Activated CD4-positive, alpha-beta memory T cell treated with anti-CD3 and anti-CD28 coated beads for 36 hours (primary cell): ENCODE measurements at places on chromosomes 12 and 14.

- no peak for DNase-seq
Measured at GRCh38 chr12:30779578-30779977, 24.8 kb upstream of the CAPRIN2 start.

DNA sequence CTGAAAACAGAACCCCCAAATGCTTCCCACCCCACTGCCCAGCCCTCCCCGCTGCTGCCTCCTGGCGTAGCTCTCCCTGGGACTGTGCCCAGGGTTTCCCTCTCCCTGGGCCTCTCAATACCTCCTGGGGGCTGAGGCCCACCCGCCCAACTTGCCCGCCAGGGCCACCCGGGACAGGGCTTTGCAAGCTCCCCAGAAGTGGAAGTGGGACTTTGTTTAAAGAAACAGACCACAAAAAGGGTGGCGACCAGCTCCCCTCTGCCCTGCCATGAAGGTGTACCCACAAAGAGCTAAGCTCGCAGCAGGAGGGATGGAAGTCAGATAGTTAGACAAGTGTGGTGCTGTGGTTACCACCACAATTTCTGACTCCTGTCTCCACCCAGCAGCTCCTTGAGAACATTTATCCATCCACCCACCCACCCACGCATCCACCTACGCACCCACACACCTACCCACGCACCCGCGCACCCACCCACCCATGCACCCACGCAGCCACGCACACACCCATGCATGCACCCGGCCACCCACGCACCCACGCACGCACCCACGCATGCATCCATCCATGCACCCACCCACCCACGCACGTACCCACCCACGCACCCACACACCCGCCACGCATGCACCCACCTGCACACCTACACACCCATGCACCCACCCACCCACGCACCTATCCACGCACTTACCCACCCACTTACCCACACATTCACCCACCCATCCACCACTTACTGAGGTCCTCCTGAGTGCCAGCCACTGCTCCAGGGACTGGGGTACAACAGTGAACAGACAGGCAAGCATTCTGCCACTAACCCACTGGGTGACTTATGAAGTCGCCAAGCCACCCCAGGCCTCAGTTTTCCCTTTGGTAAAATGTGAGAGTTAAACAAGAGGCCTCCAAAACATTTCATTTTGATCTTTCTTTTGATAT is 127.3 kb downstream of the SCARB1 start:
- DNase-seq: peak; percentile 20

GRCh38 chr14:104516906-104517305 is 62.7 kb upstream of the C14orf180 start:
- DNase-seq: no peak

GRCh38 chr14:24695265-24696241 is 61.6 kb upstream of the GZMB start:
- DNase-seq: peak; percentile 29

DNA sequence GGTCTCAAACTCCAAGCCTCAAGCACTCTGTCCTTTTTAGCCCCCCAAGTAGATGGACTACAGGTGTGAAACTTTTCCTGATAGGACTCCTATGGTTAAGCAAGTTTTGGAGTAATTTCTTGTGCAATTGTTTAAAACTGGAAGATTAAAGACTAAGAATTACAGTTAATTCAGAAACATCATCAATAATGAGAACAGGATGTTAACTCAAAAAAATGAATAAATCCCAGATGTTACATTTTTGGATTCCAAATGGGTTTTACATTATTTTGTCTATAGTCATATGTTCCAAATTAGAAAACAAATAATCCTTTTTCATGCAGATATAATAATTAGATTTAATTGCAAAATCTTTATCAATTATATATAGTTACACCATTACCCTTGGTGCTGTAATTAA is 24.4 kb upstream of the KITLG start:
- DNase-seq: no peak

GRCh38 chr12:43957732-43958372 is 122.0 kb downstream of the TMEM117 start:
- peak; percentile 10 for DNase-seq

DNA sequence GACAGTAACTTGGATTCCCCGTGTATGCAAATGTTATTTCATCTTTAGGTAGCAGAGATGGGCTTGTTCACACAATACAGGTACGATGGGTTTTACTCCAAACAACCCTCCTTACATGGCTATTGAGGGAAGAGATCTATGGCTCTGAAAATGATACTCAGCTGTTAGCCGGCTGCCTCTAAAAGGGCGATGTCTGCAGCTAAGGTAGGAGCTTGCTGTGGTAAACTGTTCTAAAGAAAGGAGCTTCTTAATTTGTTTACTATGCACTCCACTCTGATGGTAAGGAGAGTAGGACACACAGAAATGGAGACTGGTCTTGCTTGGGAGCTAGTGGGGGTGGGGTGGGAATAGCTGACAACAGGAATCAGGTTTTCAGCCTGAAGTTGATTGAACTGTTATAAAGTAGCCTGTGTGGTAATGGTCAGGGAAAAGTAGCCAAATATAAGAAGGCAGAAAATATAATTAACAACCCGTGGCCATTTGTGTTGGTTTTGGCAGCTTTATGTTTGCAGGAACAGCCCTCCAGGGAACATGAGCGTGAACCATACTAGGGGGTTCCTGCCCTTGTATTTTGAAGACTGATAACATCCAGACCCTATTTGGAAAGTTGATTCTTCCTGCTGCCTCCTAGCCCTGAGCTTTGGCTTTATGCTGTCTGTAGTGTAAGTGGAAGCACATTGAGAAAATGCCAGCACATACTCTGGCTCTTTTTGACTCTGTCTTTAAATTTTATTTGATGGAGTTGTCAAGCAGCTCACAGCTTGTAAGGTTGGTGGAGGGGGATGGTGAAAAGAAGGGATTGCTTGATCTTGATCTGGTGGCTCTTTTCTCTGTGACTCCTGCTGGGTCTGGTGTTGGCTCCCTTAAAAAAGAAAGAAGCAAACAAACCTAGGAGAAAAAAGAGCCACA is 929.8 kb downstream of the DIO2 start:
- DNase-seq: no peak

DNA sequence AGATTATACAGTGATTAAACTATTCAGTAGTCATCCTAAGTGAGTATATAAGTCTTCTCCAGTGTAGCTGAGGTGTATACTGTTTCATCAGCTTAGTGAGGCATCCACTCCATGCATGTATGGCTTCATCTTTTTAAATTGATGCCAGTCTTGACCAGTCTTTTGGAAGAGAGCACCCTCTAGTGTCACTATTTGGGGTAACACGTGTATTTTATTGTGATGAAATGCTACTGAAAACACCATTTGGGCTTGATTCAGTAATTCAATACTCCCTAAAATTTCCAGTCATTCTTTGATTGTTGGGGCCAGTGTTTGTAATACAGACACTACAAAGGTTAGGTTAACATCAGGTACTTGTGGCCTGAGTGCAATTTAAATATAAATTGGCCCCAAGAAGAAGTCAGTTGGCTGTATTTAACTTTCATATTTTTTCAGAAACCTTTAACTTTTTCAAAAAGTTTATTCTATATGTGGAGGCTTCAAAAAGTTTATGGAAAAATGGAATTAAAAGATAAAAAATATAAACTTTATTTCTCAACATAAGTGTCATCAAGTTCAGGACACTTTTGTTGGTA is 35.3 kb downstream of the MIPOL1 start:
- no peak for DNase-seq

DNA sequence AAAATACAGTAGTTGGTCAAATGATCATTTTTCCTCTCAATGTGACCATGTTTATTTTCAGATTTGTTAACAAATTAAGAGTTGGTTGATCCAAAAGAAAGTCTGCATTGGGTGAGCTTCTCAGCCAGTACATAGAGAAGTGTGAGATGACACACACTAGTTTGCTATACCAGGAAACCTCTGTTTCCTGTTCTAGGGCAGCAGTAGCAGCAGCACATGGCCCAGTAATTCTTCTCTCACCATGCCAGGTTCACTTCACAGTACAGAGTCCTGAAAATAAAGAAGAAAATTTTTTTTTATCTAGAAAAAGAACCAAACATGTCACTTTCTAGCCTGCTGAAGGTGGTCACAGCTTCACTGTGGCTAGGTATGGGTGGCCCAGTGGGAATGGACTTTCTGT is 250.2 kb upstream of the OR4E1 start:
- peak; percentile 49 for DNase-seq
